Activated CD4-positive, alpha-beta T cell treated with anti-CD3 and anti-CD28 coated beads, Interleukin-2, amount 10 ng/mL, durations not matched to agents 24 days and 14 days (primary cell): ENCODE measurements at places on chromosomes 3 and 15. TPM values are rescaled to one million over a fixed set of nuclear protein-coding genes. Genes with fewer than 3 reads are reported as not detected.

GRCh38 chr3:74402821-74403220 is 211.6 kb downstream of the CNTN3 start:
- H3K27me3 ChIP-seq: no peaks in the 10 kb centered on the region
- H3K36me3 ChIP-seq: no peaks in the 10 kb centered on the region
- no peaks in the 10 kb centered on the region for H3K4me1 ChIP-seq
- no peak overlapping the region for H3K4me3 ChIP-seq
- H3K27ac ChIP-seq: no peak overlapping the region

GRCh38 chr15:77335298-77335697 is 84.6 kb downstream of the PEAK1 start:
- no peaks in the 10 kb centered on the region for H3K27me3 ChIP-seq
- H3K36me3 ChIP-seq: peaks cover 3% of the 10 kb centered on the region
- no peaks in the 10 kb centered on the region for H3K4me1 ChIP-seq
- H3K4me3 ChIP-seq: no peak overlapping the region
- no peak overlapping the region for H3K27ac ChIP-seq

GRCh38 chr15:25860885-25861866 is 2.0 kb downstream of the ATP10A start:
- peaks cover 45% of the 10 kb centered on the region for H3K36me3 ChIP-seq
- H3K4me3 ChIP-seq: peak overlapping the region; percentile 97
- H3K27ac ChIP-seq: peak overlapping the region; percentile 89
- DNase-seq: peak; percentile 83

DNA sequence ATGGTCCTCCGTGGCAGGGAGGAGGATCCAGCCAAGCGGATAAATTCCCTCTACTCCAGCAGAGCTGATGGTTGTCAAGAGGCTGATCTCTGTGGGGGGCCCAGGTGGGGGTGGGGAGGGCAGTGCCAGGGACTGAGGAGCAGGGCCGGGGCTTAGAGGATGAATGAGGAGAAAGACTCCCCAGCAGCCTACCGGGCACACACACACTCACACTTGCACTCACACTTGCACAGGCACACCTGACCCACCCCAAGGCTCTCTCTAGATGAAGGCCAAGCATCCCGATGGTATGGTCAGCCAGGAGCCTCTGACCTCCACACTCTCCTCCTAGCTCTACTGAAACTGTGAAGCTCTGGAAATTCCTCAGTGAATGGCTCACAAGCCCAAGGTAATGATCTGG is 131.3 kb upstream of the PRR20G start:
- H3K4me3 ChIP-seq: no peak overlapping the region
- DNase-seq: no peak
- no peaks in the 10 kb centered on the region for H3K4me1 ChIP-seq
- peaks cover 29% of the 10 kb centered on the region for H3K27me3 ChIP-seq

DNA sequence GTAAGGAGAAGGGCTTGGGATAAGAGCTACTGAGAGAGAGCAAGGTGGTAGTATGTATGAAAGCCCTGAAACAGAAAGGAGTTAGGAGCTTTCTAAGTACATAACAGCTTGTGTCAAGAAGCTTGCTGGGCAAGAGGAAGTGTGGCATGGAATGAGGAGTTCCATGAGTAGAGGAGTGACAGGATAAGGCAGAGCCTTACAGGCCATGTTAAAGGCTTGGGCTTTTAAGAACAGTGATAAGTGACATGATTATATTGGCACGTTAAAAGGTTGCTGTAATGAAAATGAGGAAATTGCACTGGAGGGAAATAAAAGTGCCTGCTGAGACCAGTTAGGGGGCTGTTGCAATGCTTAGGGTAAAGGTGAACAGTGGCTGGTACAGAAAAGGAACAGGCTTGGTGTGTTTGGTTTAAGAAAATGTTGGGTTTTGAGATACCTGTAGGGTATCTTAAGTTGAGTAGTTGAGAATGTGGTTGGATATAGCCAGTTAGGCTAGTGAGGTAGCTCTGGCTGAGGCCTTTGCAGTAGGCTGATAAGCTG is 49.0 kb downstream of the MEF2A start:
- H3K27ac ChIP-seq: no peak overlapping the region
- H3K4me1 ChIP-seq: peaks cover 24% of the 10 kb centered on the region
- no peaks in the 10 kb centered on the region for H3K36me3 ChIP-seq
- no peak for DNase-seq
- no peak overlapping the region for H3K4me3 ChIP-seq

- no peak for DNase-seq
- H3K27ac ChIP-seq: peak overlapping the region; percentile 77
- H3K36me3 ChIP-seq: peaks cover 15% of the 10 kb centered on the region
- no peaks in the 10 kb centered on the region for H3K27me3 ChIP-seq
- H3K4me3 ChIP-seq: no peak overlapping the region
These were observed 316.5 kb upstream of the ICE2 start for GRCh38 chr15:60795471-60795870.

Gene FBXL2
- total RNA-seq: not detected in 2 replicates

Gene PDIA5
- 25.6 and 29.4 TPM in 2 replicates for total RNA-seq

Gene FBXW12
- total RNA-seq: 0.14 and 0.28 TPM in 2 replicates

Gene KNG1
- not detected in 2 replicates for total RNA-seq

Gene WNT7A
- 0.05 TPM in 1 of 2 replicates, not detected in the other for total RNA-seq
